Cerebellar cortex (tissue), 1 donor: ENCODE measurements at places on chromosomes 3 and 15.
A peak's percentile ranks its signal among the peaks of the same experiment; 100 is the strongest.

DNA sequence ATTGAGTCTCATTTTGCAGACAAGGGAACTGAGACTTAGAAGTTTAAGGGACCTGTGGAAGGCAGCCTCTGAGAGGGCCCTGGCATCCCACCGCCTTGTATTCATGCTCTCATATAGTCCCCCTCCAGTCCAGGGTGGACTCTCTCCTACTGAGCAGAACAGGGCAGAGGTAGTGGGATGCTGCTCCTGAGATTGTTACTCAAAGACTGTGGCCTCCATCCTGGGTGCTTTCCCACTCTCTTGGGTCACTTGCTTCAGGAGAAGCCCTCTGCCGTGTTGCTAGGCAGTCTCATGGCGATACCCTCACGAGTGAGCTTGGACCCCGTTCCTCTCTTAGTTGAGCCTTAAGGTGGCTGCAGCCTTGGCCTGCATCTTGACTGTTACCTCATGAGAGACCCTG, 22.2 kb upstream of the ADCY5 start:
- no peak for DNase-seq

DNA sequence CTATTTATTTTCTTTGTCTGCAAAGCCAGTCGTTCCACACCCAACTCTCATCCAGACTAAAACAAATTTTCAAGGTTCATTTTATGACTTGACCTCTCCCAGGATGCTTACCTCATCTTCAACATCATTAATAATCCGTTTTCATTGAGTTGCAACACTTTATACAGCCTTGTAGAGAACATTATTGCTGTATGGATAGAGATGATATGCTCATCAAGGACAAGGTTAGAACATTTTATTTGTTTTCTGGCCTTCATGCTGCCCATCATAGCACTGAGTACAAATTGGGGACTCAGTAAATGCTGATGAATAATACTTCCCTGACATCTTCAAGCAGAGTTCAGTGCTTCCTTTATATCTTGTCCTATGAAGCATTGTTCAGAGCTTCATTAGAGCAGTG, 120.2 kb downstream of the OXSM start:
- DNase-seq, result peak; percentile 6

GRCh38 chr3:59481776-59482400, 432.1 kb upstream of the CFAP20DC start:
- no peak for DNase-seq

DNA sequence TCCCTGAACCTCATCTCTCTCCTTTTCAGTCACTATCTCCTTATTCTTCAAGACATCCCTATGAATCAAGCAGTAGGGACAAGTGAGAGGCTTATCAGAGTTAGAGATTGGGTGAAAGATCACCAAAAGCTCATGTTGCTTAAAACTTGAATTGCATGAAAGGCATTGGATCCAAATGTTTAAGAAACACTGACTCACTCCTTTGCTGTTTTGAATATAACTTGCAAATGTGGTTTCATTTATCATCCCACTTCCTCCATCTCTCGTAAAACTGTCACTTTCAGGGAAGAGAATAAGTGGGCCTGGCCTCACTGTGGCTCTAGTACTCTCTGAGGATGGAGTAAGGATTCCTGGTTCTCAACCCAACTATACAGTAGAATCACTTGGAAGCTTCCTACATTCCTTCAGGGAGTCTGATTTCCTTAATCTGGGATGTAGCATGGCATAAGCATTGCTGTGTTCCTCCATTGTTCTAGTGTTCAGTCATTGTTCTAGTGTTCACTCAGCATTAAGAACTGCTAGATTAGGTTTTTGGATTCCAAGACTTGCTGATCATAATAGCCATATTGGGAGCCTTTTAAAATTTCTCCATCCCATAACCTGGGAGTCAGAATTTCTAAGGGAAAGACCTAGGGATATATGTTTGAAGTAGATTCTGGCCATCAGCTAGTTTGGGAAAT, 171.8 kb downstream of the TMEM108 start:
- no peak for DNase-seq

- DNase-seq, result peak; percentile 36
Observed at GRCh38 chr15:48059791-48060190, 61.0 kb upstream of the SLC24A5 start.

- no peak for DNase-seq
Observed at GRCh38 chr3:17111586-17111985, 226.8 kb downstream of the PLCL2 start.

- DNase-seq, result no peak
Observed at GRCh38 chr3:60555686-60556354, 695.4 kb downstream of the FHIT start.

- DNase-seq, result no peak
Observed at GRCh38 chr3:106338582-106339214, 469.9 kb upstream of the CBLB start.

GRCh38 chr3:128316481-128316891, 150.2 kb downstream of the DNAJB8 start:
- DNase-seq, result no peak

DNA sequence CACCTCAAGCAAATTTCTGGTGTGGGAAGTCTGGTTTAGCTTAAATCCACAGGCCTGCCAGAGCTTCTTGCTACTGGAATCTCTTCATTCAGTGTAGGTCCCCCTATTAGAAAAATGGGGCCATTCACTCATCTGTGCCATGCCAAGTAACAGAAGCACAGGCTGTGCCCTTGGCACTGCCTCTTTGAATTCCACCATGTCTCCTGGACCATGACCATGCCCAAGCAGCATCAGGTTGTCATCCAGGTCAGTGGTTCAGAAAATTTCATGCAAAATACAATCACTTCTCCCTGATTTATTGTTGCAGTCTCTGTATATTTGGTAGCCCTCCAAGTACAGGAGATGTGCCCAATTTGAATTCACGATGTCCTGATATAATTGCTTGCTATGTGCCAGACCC, 602.1 kb upstream of the ZNF385D start:
- DNase-seq, result peak; percentile 99

- no peak for DNase-seq
Observed at GRCh38 chr3:188187053-188187452, 33.1 kb downstream of the LPP start.

DNA sequence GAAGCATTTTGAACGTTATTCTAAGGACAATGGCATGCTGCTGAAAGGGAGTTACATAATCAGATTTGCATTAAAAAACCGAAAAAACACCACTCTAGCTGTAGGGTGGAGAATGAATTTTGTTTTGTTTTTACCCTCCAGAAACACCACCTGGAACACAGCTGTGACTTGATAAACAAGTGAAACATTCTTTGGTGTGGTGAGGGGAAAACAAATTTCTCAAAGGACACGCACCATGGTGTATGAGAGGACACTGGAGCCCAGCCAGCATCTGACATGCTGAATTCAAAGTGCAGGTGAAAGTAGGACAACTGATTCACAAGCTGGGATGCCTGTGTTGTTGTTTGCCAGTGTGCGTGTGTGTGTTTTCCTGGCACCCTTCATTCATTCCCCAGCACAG, 554.5 kb upstream of the TBL1XR1 start:
- peak; percentile 45 for DNase-seq

DNA sequence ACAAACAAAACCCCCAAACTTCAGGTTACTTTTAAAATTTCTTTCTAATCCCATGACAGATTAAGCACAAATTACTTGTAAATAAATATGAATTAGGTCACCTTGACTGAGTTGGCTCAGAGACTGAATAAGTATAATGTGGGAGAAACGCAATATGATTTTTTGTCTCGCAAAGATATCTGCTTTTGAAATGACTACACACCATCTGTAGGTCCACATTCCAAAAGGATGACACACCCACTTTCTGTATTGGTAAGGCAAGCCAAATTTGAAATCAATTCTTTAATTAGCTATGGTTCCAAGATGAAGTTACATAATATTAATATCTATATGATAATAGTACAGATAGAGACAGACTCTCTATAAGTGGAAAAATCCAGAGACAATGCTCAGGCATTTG, 66.9 kb upstream of the CSPG5 start:
- DNase-seq, result no peak

DNA sequence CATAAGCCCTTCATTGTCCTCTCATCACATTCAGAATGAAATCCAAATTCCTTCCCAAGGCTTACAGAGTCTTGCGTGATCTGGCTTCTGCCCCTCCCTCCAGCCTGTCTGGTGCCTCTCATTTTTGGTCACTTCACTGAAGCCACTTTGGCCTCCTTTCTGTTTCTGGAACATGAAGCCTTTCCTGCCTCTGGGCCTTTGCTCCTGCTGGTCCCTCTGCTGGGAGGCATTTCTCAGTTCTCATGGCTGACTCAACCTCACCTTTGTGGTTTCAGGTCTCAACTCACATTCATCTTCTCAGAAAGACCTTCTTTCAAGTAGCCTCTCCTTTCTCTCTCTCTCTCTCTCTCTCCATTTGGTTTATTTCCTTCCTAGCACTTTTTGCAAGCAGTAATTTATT, 43.9 kb upstream of the BHLHE40 start:
- DNase-seq, result no peak

DNA sequence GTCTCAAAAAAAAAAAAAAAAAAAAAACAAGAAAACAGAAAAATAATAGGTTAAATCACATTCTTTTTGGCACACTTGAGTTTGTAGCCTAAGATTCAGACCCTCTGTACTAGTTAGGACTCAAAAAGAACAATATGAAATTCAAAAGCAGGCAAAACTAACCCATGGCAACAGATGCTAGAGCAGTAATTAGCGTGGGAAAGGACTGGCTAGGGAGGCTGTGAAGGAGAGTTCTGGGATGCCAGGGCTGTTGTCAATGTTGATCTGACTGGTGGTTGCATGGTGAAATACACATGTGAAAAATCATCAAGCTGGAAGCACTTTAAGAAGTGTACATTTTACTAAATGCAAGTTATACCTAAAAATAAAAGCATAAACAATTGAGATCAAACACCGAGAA, 35.6 kb downstream of the KLHL6 start:
- DNase-seq, result no peak

DNA sequence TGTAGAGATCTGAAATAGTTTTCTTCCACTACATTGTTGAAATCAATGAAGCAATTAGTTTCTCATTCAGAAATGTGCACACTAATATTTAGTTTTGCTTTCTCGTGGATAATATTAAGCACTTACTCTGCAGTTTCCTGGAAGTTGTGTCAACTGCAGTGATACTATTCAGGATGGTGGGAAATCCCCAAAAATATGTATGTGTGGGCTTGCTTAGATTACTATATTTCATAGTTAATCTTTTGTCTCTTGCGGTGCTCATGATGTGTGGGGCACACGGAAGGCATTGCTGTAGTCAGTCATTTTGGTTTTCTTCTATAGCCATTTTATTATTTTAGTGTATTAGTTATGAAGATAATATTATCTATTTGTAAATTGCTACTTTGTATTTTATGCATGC, 19.7 kb downstream of the RAB11A start:
- no peak for DNase-seq

- DNase-seq, result no peak
Observed at GRCh38 chr3:37052860-37053259, 59.5 kb downstream of the MLH1 start.

DNA sequence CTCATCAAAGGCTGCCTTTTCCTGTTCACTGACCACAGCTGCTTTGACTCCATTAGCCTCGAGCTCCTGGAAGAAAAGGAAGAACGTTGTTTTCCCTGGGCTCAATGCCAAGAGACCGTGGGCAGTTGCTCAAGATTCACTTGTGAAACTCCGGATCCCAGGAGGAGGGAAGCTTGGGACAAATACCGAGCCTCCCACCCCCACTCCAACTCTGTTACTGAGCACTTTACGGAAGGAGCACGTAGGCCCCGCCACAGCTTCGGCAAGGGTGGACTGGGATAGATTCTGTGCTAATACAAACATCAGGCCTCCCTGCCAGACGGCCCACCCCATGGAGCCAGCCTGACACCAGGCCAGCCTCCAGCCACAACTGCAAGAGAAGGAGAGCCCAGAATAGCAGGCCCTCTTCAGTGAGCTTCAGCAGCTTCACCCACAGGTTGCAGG, 10.8 kb upstream of the FANCD2 start:
- DNase-seq, result no peak

GRCh38 chr15:90097475-90097874, 4.8 kb downstream of the IDH2 start:
- DNase-seq, result no peak

- no peak for DNase-seq
Observed at GRCh38 chr15:62133141-62133540, 31.9 kb downstream of the C2CD4B start.

DNA sequence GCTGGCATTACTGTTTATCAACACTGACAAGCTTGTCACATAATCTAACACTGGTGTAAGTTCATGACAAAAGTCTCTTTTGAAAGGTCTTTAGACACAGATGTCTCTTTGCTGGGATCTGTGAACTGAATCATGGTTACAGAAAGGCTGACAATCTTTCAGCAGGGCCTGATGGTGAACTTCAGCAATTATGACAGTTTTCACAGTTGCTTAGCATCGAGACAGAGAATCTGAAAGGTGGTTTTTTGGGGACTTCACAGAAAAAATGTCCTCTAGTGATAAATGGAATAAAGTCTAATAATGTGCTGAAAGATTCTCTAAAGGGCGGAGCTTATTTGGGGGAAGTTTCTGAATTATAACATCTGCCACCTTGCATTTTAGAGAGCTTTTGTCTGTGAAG, 32.3 kb downstream of the CLDN1 start:
- DNase-seq, result no peak

- no peak for DNase-seq
Observed at GRCh38 chr15:76286271-76286879, 24.9 kb downstream of the ETFA start.

DNA sequence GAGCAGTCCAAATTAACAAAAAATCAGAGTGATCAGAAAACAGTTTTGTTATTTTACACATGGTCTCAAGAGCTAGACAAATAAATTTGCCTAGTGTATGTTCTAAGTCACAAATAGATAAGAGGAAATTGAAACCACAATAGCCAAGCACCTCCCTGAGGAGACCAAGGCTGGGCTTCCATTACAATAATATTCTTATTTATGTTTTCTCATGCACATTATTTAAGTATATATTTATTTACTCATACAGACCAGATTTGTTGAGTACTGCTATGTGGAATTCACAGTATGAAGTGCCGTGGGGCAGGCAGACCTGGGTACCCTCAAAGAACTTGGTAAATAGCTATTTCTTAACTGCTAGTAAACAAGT, 242.3 kb upstream of the ICE2 start:
- no peak for DNase-seq

- no peak for DNase-seq
Observed at GRCh38 chr3:141368062-141368924, at the start of gene ZBTB38. TSS of gene ZBTB38 (plus strand) at chr3:141368504. CDS start at chr3:141442389, 73,885 bp downstream.

GRCh38 chr15:96356494-96357455, 26.3 kb downstream of the NR2F2 start:
- peak; percentile 66 for DNase-seq

GRCh38 chr3:186882881-186883685, 40.6 kb downstream of the ADIPOQ start:
- DNase-seq, result no peak

- no peak for DNase-seq
Observed at GRCh38 chr3:198043119-198043518, 83.1 kb downstream of the LMLN start.
